CD4-positive, alpha-beta T cell treated with Interleukin-17A for 4 hours (primary cell): ENCODE measurements at places on chromosomes 1 and 21.
A peak's percentile ranks its signal among the peaks of the same experiment; 100 is the strongest.

GRCh38 chr1:202135221-202135721 is 9.3 kb downstream of the ARL8A start:
- peak; percentile 67 for DNase-seq

DNA sequence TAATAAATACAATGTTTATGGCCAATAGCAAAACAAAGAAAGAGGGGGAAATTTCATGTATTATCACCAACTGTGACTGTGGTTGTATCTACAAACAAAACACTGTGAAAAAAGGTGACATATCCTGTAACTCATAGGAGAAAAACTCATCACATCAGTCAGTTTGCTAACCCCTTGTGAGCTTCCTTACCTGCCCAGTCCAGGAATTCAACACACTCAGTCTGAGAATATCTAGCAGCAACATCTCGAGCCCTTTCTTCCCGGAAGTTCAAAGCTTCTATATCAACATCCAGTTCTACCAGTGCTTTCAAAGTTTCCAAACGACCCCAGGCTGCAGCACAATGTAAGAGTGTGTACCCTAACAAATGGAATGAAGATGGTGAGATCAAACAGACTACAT is 11.5 kb downstream of the TEX50 start:
- no peak for DNase-seq

GRCh38 chr21:31358158-31358557 is 14.1 kb upstream of the TIAM1 start:
- no peak for DNase-seq

- no peak for DNase-seq
Measured at GRCh38 chr1:180785291-180785690, 127.4 kb upstream of the KIAA1614 start.

- DNase-seq = no peak
Measured at GRCh38 chr1:159986531-159986930, 32.5 kb upstream of the SLAMF9 start.

DNA sequence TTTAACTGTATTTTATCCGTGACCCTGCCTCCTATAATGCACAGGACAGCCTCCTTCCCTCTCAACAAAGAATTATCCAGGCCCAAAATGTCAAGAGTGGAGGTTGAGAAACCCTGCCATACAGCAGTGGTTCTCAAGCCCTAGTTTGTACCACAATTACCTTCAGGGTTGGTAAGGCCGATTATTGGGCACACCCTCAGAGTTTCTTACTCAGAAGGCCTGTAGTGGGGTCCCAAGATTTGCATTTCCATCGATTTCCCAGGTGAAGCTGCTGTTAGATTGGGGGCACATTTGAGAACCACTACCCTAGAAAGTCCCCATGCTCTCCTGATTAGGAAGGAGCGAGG is 400 bp upstream of the PGBD2 start:
- DNase-seq = no peak

GRCh38 chr21:29557200-29557599 is 258.5 kb downstream of the BACH1 start:
- DNase-seq = no peak

DNA sequence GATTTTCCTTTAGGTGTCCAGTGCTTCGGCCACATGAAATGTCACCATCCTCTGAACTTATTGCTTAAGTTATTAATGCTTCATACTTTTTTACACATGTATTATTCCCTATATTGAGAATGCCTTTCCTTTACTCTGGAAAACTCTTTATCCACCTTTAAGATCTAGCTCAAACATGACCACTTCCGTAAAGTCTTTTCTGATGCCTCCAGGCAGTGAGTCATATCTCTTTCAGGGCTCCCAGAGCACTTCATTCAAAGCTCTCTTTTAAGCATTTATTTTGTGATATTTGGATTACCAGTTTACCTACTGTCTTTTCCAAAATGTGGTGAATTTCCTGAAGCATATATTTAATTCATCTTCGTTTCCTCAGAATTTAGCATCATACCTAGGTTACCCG is 178.9 kb downstream of the HS2ST1 start:
- DNase-seq = no peak

DNA sequence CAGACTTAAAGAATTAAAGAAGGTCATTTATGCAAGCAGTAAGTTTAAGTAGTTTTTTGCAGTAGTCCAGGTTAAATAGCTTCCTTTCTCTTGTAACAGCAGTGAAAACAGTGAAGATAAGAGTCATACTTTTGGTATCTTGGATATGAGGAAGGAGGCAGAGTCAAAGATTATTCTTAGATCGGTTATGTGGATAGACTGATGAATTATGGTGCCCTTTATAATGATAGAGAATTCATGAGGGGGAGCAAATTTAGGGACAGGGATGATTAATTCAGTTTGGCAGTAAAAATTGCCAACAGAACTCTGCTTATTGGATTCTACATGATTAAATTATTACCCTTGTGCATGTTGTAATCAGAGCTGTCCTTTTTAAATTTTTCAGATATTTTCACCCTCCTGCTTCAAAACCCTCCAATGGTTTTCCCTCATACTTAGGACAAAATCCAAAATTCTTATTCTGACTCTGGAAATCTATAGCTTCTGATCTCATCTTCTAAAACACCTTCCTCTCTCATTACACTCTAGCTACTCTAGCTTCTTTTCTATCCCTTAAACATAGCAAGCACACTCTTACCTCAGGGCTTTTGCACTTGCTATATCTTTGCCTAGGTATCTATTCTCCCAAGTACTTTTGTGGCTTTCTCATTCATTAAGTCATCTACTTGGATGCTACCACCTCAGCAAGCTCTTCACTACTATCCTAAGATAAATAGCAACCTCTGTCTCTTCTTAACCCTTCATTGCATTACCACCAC is 79.8 kb downstream of the PKN2 start:
- no peak for DNase-seq

DNA sequence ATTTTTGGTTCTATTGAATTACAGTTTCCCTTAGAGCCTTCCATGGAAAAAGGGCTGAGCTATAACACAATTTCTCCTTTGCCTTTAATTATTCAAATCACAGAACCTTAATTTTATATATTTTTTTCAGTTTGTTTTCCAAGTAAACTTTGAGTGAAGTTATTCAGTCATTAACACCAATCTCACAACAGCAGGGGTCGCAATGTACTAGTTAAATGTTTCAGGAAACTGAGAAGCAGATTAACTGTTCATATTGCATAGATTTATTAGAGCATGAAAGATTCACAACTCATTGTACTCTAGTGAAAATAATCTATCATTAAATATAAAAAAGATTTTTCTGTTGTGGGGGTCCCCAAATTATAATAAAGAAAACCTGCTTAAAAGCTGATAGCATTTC is 64.1 kb downstream of the KIFAP3 start:
- peak; percentile 28 for DNase-seq

DNA sequence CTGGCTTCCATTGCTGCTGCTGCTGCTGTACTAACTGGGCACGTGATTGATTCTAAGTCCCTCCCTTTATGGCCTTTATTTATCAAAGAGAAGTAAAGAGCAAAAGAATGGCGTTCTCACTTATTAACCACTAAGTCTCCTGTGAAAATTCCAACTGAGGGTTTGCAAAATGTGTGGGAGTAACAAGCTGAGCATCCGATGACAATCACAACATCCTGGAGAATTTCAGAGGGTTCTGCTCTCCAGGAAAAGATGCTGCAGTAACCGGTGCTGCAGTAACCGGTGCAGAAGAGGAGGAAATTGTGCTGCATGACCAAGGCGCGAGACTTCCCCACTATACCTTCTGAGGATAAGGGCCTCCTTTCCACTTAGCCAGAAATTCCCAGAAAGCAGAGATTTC is 12.7 kb upstream of the MX2 start:
- no peak for DNase-seq

GRCh38 chr1:214633686-214634085 is 30.7 kb downstream of the CENPF start:
- DNase-seq = no peak

DNA sequence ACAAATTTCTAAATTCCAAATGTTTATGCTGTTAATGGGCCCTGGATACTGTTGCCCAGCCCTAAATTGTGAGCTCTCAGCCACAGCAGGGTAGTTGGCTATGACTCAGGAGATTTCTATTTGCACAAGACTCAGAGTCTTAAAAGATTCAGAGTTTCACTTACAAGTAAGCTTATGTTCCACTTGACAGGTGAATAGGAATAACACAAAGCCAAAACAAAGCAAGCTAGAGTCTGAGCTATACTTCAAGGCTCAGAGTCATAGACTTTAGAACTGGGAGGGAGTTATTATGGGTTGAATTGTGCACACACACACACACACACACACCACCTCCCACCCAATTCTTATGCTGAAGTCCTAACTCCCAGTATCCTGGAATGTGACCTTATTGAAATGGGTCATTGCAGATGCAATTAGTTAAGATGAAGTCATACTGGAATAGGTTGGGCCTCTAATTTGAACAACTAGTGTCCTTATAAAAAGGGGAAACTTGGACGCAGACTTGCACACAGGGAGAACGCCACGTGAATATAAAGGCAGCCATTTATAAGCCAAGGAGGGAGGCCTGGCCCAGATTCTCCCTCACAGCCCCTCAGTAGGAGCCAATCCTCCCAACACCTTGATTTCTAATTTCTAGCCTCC is 30.2 kb downstream of the PRDX6 start:
- DNase-seq = no peak

DNA sequence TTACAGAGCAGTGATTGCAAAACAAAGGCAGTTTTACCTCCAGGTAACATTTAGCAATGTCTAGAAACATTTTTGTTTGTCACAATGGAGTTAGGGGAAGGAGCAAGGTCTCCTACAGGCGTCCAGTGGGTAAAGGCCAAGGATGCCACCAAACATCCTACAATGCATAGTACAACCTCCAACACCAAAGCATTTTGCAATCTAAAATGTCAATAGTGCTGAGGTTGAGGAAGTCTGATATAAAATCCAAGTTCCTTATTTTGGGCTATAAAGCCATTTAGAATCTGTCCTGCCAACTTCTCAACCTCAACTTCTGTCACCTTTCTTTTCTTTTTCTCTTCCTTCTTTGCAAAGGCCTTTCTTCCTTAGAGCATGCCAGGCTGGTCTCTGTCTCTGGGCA is 111.2 kb downstream of the FASLG start:
- DNase-seq = no peak

- no peak for DNase-seq
Measured at GRCh38 chr1:83637586-83637985, 361.3 kb downstream of the TTLL7 start.

GRCh38 chr1:239817276-239817675 is 274.4 kb upstream of the FMN2 start:
- no peak for DNase-seq

GRCh38 chr1:202361701-202362100 is 13.2 kb downstream of the PPP1R12B start:
- DNase-seq = no peak

GRCh38 chr1:89271341-89272015 is 1.2 kb downstream of the GBP5 start:
- DNase-seq = no peak

DNA sequence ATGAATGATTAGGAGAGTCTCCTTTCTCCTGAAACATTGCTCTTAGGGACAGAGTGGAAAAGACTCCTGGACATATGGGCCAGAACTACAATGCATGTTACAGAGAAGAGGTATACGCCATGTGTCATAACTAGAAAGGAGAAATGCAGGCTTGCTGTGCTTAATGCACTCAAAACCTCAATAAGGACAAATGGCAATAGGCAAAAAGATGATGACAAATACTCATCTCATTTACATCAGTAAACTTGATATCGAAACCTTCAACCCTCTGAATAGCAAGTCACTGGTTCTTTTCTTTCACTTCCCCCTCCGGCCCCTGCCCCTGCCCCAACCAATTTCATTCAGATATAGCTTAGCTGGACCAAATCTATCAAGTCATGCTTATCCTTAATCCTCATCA is 1.9 kb upstream of the GPR88 start:
- no peak for DNase-seq

DNA sequence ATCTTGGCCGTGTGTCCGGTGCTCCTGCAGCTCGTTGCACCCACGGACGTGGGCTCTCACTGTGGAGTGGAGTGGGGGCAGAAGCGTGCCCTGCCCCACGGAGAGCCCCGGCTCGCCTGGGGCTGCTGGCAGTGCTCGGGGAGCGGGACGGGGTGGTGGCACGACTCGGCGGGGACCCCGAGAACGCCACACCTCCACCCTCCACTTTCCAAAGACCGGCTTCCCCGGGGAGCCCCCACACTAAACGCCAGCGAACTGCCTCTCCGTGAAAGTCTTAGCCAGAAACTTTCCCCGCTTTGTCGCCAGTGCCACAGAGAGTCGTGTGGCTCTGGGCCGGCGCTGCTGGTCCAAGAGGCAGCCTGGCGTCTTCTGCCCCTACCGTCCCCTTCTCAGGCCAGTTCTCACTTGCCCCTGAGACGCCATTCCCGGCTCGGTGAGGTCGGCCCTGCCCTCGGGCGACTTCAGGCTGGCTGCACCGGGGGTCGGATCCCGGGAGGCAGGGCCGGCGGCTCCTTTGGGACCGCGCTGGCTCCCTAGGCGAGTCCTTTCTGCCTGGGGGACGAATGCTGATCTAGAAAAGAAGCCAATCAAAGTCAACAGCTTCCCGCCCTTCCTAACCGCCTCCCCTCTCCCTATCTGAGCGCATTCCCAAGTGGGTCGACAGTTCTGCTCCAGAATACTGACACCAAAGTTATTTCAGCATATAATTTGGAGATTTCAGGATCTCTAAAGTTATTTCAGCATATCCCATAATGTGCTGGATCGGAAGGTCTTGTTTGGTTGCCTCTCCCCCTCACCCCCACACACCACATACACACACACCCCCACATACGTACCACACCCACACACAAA is 2.6 kb upstream of the SAMD13 start:
- peak; percentile 43 for DNase-seq

DNA sequence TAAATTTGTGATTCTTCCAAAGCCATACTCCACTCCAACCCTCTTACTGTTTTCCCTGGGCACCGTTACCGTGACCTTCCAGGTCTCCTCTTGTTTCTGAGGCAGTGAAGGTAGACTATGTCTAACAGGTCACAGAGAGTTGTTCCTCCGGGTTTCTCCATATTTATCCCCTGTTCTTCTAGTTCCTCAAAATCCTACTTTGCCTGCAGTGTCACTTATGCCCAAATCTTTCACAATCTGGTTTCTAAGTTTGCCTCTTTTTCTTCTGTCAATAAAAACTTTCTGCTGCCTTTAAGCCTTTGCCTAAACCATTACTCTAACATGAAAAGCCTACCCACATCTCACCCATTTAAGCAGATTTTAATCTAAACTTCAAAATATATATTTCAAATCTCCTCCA is 87.7 kb downstream of the C4BPA start:
- no peak for DNase-seq

DNA sequence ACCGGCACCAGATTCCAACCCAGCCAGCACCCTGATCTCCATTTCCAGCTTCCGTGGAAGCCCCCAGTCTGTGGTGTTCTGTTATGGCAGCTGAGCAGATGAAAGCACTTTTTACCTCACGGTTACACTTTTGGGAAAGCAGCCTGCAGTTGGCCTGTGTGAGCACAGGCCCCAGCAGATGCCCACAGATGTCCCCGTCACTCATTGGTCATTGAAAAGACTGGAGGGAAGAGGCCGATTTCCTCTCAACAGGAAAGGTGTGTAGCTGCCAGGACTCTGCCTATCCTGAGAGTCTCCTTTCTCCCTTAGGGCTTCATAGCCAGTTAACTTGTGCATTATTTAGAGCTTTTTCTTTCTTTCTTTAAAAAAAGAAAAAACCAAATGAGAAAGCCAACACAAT is 123.0 kb downstream of the PCBP3 start:
- no peak for DNase-seq
